Neural crest cell (in vitro differentiated cells): ENCODE measurements at places on chromosomes 5 and 9.
A peak's percentile ranks its signal among the peaks of the same experiment; 100 is the strongest.

DNA sequence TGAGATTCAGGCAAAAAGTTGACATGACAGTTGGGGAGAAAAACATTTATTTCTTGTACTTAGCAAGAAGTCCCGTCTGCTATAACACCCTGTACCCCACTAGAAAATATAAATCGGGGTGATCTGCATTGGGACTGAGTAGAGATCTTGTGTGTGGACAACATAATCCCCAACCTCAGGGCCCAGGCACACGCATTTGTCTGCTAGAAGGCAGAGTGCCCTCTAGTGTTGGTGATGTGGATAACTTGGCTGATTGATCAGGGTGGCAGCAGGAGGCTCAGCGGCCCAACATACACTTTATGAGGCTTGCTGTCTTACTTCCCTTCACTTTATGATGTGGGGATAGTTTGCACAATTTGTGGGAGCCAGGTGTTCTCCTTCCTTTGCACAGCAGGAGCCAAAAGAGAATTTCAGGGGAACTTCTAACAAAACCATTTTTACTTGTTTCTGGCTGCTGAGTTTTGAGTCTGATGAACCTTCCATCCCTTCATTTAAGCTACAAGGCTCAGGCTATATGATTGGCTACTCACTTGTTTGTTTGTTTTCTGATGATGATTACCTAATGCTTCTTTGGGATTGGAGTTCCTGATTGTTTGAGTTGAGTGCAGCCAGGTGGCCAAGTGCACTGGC, 263.2 kb downstream of the DMAC1 start:
- DNase-seq = peak; percentile 27

- DNase-seq = no peak
Measured at GRCh38 chr9:942805-943580, 33.5 kb upstream of the DMRT3 start.

DNA sequence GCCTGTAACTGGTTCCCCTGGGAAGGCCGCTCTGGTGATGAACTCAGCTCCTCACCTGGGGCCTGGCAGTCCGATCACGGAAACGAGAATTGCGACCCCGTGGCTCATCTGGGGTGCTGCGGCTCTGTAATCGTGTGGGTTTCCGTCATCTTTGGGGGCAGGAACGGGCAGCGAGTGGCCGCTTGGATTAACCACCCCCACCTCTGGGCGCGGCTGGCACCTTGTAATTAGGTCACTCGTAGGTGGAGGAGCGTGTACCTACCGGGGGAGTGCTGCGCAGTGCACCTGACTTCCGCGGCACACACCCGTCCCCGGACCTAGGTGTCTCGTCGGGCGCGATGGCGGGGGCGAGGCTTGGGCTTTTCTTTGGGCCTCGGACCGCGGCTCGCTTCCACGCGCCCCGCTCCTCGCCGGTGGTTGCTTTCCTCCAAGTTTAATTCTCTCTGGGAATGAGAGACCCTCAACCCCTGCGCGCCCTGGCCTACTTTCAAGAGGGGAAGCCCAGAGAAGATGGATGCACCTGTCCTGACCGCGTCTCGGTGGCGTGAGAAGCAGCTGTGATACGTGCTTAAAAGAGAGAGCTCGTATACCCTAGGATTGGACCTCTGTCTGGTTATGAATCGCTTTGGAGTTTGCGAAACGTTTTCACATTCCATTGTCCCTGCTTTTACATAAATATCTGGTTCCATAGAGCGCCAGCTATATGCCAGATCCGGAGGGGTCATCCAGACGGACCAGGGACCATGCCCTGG, 744 bp upstream of the PPP2CA start:
- DNase-seq = no peak

DNA sequence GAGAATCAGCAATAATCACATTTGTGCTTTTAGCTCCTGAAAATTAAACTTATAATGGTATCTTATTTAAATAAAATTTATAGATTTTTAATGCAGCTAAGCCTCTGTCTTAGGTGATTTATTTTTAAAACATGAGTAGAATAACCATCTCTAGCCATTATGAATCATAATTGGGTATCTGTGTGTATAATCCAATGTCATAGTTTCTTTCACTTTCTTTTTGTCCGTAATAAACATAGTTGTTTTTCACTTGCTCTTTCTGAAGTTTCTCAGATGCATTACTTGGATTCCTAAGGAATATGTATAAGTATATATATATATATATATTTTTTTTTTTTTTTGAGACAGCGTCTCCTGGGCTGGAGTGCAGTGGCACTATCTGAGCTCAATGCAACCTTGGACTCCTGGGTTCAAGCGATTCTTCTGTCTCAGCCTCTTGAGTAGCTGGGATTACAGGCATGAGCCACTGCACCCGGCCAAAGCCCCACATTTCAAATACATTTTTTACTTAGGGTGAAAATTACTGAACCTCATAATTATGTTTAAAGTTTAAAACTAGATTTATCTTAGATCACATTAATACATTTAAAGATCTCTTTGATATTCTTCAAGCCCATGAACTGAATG, 377.1 kb downstream of the PRDM9 start:
- DNase-seq = no peak

GRCh38 chr5:137492331-137492730, 6.8 kb downstream of the SPOCK1 start:
- no peak for DNase-seq

DNA sequence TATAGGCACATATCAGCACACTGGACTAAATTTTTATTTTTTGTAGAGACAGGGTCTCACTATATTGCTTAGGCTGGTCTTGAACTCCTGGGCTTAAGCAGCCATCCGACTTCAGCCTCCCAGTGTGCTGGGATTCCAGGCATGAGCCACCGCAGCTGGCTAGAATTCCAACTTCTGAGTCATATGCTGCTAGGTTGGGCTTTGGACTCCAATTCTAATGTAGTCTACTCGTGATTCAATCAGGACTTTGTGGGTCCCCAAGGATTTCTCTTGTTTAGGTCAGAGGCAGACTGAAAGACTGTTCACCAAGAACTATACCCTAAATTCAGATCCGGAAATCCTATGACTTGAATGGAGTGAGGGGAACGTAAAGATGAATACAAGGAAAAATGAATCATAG, 68.2 kb upstream of the CHD1 start:
- DNase-seq = no peak

- no peak for DNase-seq
Measured at GRCh38 chr5:134554319-134555222, 29.1 kb downstream of the JADE2 start.

GRCh38 chr5:97601651-97602050, 418.6 kb upstream of the RIOK2 start:
- no peak for DNase-seq

DNA sequence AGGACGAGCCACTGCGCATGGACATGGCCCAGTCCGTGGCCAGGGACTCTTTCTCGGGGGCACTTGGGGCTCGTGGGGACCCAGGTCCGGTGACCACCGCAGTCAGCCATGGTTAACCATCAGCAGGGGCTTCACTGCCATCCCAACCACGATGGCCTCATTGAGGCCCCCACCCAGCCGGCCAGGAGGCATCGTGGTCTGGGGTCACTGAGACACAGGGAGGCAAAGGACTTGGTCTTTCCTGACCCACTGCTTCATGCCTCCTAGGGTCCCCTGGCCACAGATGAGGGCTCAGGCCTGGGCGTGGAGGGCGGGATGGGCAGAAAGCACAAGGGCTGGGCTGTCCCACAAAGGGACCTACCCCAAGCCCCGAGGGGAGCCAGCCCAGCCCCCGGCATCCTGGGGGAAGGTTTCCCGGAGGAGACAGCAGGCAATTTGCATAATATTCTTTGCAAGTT, 6.6 kb downstream of the NACC2 start:
- DNase-seq = no peak

DNA sequence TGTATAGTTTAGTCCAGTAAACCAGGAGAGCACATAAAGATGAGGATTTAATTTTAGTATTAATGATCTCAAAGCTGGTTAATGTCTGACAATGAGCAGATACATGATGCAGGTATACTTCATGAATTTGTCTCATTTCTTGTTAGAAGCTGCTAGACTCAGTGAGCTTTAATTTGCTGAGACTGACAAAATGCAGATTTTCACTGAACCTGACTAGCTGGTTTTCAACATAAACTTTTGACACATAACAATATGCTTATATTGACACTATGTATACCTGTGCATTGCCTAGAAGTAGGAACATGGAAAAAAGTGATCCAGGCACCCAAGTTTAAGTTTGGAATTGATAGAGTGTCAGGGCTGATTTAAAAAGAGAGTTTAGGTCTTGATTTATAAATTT, 10.8 kb downstream of the UBLCP1 start:
- no peak for DNase-seq

- no peak for DNase-seq
Measured at GRCh38 chr9:134551176-134551575, 90.4 kb upstream of the COL5A1 start.

DNA sequence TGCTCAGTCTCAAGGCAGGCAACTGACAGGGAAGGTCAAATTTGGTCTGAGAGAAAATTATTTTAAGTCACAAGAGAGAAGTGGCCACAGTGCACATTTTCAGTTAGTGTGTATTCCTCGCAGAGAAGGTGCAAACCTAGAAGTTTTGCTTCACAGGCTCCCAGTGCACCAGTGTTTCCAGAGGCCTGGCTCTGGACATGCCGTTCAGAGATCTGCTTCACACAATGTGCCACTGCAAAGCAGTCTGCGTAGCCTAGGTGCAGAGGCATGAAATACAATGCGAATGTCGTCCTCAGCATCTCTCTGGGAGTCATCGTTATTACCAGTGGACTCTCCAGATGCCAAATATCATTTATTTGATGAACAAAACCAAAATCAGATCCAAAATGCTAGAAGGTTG, 147.8 kb downstream of the MAPKAP1 start:
- no peak for DNase-seq

GRCh38 chr9:120630333-120630732, 50.4 kb upstream of the CDK5RAP2 start:
- DNase-seq = no peak
